Activated T-cell treated with anti-CD3 and anti-CD28 coated beads, Interleukin-2, amount 50 U/mL, for 48 hours (primary cell): ENCODE measurements at places on chromosomes 7 and 10.
A peak's percentile ranks its signal among the peaks of the same experiment; 100 is the strongest.

DNA sequence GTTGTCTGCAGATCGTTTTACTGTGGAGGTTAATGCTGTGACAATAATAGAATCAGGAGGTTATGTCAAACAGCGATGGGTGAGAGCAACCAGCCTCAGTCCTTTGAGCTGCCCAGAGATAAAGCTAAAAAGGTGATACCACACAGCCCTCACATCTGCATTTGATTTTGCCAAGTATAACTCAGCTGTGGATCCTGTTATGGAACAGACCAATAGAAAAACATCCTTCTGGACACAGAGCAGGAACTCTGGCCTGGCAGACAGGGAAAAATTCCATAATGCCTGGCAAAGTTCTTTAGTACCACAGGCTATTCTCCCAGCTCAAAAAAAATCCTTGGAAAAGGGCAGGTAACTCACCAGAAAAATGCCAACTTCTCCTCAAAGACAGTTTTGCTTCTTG, 87.1 kb upstream of the PDLIM1 start:
- no peak for DNase-seq

GRCh38 chr10:36428507-36428906, 696.9 kb upstream of the ANKRD30A start:
- DNase-seq, result no peak

DNA sequence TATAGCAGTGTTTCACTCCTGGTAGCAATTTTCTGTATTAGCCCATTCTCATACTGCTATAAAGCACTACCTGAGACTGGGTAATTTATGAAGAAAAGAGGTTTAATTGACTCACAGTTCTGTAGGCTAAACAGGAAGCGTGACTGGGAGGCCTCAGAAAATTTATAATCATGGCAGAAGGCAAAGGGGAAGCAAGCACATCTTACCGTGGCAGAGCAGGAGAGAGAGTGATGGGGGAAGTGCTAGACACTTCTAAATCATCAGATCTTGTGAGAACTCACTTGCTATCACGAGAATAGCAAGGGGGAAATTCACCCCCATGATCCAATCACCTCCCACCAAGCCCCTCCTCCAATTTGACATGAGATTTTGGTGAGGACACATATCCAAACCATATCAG, 131.6 kb upstream of the EFCAB10 start:
- no peak for DNase-seq

DNA sequence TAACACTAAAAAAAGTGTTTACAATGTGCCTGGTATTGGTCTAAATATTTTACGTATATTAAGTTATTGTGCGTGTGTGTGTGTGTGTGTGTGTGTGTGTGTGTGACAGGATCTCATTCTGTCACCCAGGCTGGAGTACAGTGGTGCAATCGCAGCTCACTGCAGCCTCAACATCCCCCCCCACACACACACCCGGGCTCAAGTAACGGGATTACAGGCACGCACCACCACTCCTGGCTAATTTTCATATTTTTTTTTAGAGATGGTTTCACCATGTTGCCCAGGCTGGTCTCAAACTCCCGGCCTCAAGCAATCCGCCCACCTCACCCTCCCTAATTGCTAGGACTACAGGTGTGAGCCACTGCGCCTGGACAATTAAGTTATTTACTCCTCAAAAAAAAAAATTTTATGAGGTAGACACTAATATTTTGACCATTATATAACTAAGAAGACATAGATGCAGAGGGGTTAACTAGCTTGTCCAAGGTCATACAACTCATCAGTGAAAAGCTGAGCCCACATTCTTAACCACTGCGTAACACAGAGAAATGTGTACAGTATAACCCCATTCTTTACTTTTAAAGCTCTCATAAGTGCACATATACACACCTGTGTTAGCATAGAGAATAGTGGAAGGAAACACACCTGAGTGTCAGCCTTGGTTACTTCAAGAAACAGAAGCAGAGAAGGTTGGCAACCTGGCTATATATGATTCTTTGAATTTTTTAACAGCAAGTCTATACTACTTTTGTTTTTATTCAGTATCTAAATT, 35.0 kb downstream of the DNAJC12 start:
- DNase-seq, result no peak

GRCh38 chr7:131355917-131356777, 28.5 kb downstream of the MKLN1 start:
- no peak for DNase-seq

GRCh38 chr7:135920478-135920877, 56.7 kb downstream of the MTPN start:
- DNase-seq, result no peak

- peak; percentile 82 for DNase-seq
These were observed 237.3 kb upstream of the KLF14 start for GRCh38 chr7:130971297-130971696.

DNA sequence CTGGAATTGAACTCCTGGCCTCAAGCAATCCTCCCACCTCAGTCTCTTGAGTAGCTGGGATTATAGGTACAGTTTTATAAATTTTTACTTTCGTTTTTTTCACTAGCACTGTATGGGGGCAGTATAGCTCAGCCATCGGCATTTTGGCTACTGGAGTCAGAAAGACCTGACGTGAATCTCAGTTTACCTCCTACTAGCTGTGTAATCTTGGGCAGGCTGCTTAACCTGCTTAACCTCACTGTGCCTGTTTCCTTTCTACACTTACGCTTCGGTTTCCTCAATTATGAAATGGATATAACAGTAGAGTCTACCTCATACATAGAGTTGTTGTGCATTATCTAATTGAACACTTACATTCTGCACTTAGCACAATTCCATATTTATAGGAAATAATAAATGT, 16.7 kb downstream of the STN1 start:
- DNase-seq, result no peak

GRCh38 chr10:93420944-93421825, 60.9 kb downstream of the MYOF start:
- DNase-seq, result no peak

DNA sequence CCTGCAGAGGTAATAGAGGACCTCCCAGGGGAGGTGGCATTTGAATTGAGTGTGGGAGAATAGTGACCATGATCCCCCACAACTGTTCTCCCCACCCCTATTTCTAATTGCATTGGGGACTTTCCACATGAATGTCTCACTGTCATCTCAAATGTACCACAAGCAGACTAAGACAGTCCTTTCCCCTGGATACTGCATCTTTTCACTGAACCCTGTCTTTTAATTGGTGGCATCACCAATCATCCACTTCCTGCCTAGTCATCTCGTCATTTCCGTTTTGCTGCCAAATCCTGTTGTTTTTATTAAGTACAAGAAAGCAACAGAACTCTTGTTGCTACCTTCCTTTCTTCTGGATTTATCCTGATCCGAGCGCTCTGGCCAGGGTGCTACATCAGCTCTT, 120.3 kb downstream of the NRP1 start:
- DNase-seq, result no peak

- DNase-seq, result no peak
These were observed 10.9 kb downstream of the SCART1 start for GRCh38 chr10:133464582-133465031.

- DNase-seq, result no peak
These were observed 710 bp upstream of the LDB3 start for GRCh38 chr10:86667421-86668181.

- DNase-seq, result no peak
These were observed 5.4 kb downstream of the ASB13 start for GRCh38 chr10:5661043-5661442.

DNA sequence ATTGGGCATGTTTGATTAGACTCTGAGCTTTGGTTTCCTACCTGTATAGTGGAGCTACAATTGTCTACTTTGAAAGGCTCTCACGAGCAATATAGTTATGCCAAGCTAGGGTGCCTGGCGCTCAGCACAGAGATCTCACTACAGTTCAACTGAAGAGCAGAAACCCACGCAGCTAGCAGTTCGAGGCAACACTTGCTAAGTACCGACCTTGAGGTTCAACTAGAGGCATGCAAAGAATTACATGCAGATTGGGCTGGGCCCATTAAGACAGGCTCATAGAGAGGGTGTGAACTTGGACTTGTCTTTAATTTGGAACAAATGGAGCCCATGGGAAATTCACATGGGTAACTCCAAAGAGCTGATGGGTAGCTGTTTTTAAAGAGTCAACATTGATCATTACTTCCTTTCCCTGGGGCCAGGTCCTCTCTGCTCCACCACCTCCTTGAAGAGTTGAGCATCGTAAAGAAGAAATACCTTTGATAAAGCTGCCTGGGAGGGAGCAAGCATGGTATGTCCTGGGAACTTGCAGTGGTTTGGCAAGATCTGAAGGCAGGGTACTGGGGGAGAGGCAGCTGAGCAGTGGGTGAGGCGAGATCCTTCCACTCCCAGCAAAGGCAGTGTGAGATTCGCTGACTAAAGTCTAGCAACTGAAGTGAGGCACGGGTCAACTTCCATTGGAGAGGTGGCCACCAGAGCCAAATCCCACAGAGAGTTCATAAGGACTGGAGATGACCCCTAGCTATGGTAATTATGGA, 25.5 kb upstream of the AFAP1L2 start:
- no peak for DNase-seq

DNA sequence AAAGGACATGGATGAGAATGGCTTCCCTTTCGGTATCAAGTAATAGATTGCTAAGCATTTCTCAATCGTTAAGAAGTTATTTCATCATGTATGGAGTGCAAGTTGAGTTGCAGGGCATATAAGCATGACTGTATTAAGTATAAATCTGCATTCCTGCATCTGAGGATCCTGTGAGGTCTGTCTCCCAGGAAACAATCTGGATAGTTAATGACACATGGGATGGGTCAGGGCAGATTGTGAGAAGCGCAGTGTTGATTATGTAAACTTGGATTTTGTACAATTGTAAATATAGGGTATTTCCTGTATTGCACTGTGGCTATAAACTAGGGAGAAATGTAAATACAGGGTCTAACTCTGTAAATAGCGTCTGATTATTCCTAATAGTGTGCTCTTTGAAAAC, 102.6 kb downstream of the PLXDC2 start:
- DNase-seq, result no peak

- DNase-seq, result no peak
These were observed 9.4 kb upstream of the HK1 start for GRCh38 chr10:69268761-69269416.

DNA sequence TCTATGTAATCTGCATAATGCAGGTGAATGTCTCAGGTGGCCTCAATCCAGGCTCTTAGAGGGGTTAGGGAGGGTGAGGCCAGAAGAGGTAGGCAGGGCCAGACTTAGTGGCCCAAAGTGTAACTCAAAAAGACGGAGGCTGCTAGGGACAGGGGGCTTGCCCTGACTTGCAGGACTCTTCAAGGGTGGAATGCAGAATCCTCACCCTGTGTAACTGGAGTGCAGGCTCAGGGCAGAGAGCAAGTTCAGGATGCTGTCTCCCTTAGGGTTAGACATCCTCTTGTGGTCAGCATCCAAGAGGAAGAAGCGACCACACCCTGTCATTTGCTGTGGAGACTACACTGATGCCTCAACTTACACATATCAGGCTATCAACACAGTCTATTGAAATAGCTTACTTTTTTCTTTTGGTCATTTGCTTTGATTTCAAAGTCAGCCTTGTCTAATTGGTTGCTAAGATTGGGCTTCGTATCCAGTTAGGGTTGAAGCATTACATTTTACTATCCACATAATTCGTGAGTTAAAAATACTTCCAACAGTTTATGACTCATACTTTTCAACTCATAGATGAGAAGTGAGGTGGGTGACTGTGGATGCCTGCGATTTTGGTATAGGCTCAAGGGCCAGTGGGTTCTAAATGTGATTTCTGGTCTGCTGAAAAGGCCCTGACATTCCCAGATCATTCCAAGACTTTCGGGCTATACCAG, 563.6 kb downstream of the SUGCT start:
- DNase-seq, result no peak

- DNase-seq, result peak; percentile 73
These were observed 875 bp upstream of the DDIT4 start for GRCh38 chr10:72272689-72273409.

- DNase-seq, result no peak
These were observed 311.2 kb upstream of the SEMA3D start for GRCh38 chr7:85498031-85498430.
